ENCODE measurements at places on chromosomes 12 and 14.

- DNase-seq: no peak
Observed at GRCh38 chr12:5447320-5447719, 15.4 kb downstream of the NTF3 start.

DNA sequence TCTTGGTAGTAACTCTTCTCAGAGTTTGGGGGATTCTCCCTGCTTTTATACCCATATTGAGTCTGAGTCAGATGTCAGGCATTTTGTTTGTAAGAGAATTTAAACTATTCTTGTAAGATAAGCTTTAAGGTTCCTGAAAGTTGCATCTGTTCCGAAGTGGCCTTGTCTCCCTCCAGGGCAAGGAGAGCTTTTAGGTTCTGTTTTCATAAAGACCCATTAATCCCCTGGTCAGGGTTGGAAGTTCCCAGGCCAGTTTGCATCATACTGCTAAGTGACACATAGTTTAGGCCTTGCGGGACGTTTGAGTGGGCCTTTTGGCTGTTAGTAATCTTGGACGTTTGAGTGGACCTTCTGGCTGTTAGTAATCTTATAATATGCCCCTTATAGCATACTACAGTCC lies 396.7 kb downstream of the NPAS3 start:
- DNase-seq: no peak

GRCh38 chr14:94227029-94227428 lies 52.9 kb downstream of the PPP4R4 start:
- DNase-seq: no peak

DNA sequence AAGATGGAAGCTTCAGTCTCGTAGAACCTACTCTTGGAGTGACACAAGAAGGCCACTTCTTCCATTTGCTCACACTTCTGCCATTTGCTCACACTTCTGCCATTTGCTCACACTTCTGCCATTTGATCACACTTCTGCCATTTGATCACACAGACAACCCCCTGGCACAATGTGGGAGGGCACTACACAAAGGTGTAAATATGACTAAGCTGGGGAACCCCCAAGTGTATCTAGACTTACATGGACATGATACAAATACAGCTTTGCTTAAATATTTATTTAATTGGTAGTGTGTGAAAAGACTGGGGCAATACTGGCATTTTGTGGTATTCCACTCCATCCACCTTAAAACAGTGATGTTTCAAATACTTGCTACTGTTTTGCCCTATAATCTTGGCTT lies 296.2 kb upstream of the PPFIA2 start:
- no peak for DNase-seq

DNA sequence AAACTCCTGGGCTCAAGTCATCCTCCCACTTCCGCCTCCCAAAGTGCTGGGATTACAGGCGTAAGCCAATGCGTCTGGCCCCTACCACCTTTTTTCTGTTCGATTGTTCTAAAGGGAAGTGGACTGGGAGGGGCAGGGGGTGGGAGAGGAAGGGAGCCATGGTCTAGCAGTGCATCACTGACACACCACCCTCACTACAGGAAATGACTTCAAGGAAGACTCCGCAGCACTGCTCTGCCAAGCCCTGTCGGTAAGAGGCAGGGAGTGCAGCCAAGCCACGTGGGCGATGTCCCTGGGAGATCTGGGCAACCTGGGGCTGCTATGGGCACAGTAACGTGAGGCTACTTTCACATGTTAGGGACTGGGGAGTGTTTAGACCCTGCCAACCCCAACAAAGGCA lies 18.0 kb downstream of the LRRC74A start:
- peak; percentile 50 for DNase-seq

DNA sequence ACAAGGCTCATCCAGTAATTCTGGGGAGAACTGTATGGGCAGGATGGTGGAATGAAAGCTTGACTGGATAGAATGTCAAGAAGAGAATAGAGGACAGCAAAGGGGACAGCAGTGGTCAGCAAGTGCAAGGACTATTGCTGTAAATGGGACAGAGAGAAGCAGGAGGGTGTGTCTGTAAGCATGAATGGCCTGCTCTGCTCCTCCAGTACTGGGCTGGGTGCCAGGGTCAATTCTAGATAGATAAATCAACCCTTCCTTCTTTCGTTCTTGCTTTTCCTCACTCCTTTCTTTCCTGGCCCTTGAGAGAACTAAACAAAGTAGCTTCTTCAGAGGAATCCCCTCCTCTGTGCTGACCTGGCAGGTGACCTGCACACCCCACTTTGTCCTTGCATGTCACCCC lies 1019.2 kb downstream of the BCL11B start:
- DNase-seq: no peak

- DNase-seq: peak; percentile 13
Observed at GRCh38 chr12:55797068-55797467, 20.5 kb downstream of the SARNP start.

GRCh38 chr12:100610666-100611430 lies 37.4 kb downstream of the GAS2L3 start:
- DNase-seq: no peak

DNA sequence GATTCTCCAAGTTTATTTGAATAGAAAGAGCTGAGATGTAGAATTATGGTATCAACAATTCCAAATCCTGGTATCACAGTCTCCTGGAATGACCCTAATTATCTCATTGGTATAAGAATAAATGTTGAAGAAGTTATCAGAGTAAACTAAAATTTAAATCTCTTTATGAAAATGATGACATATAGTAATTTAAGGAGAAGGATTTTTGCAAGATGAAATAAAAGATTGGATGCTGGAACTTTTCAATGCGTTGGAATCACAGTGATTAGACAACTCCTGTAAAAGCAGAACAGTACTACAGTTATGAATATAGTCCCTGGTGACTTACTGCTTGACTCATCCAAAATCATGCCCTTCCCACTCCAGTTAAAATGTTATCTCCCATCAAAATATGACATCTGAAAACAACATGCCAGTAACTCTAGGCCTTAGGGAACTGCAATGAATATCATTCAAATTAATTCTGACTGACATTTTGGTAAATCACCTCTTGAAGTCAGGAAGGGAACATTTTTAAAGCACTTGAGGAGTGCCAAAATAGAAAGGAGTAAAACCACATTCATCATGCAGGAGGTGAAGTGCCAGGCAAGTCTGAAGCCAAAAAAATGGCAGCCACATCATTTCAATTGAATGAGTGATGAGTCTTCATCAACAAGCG lies 197.8 kb upstream of the PRKD1 start:
- DNase-seq: no peak

DNA sequence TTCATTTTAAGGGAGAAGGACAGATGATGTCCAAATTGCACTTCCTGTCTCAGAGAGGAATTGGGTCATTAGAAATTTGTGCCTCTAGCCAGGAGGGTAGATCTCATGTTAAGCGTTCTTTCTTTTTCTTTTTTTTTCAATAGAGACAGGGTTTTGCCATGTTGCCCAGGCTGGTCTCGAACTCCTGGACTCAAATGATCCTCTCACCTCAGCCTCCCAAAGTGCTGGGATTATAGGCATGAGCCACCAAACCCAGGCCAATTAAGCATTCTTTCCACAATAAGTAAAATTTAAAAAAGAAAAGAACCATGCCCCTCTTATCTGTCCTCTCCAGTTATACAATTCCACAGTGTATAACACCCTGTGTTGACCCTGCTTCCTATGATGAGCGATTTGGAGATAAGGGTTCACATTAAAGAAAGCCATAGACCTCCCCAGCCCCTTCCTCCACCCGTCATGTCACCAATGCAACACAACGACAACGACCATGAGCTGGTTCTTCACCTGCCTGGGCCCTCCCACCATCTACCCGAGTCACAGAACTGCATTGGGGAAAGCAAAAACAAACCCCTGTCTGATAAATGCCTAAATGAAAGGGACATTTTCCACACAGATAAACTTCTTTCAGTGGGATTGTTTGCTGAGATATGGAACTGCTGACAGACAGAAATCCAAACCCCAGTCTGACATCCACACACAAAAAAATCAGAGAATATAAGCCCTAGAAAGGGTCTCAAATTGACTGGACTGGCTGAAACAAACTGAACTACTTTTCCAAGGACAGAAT lies 37.3 kb downstream of the SSH1 start:
- no peak for DNase-seq

DNA sequence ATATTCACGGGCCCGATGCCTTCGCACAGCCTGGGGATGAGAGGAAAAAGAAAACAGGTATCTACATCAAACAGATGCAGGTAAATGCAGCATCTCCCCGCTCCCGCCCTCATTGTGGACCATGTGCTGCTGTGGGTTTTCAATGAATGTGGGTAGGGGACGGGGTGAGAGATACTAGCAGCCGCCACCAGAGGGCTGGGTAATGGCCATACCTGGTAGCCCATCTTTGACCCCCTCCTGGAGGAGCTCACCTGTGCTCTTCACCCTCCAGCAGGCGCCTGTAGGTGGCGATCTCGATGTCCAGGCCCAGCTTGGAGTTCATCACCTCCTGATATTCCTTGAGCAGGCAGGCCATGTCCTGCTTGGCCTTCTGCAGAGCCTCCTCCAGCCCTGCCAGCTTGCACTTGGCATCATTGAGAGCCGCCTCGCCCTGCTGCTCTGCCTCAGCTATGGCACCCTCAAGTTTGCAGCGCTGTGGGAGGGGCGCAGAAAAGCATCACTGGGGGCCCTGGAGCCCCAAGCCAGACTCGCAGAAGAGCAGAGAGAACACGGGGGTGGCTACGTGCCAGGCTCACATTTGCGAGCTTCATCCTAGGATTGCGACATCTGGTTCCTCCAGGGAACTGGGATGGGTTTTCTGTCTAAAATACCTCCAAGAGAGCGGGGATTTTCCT lies 10.2 kb downstream of the KRT82 start:
- DNase-seq: no peak

DNA sequence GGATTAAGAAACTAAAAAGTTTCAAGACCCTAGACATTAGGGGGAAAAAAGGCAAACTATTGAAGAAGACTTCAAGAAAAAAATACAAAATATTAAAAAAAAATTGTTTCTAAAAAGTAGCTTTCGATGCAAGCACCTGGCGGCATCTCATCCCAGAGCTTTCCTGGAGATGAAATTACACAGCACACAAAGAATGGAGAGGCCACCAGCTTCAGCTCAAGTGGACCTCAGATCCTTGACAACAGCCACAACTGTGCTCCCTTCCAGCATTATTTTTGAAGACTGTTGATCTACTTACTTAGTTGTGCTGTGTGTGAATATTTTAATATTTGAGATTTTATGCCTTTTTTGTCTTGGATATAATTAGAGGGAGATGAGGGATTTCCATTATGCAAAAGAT lies 479.0 kb downstream of the GLT1D1 start:
- no peak for DNase-seq

GRCh38 chr14:95943699-95944098 lies 67.1 kb downstream of the TUNAR start:
- DNase-seq: peak; percentile 6

DNA sequence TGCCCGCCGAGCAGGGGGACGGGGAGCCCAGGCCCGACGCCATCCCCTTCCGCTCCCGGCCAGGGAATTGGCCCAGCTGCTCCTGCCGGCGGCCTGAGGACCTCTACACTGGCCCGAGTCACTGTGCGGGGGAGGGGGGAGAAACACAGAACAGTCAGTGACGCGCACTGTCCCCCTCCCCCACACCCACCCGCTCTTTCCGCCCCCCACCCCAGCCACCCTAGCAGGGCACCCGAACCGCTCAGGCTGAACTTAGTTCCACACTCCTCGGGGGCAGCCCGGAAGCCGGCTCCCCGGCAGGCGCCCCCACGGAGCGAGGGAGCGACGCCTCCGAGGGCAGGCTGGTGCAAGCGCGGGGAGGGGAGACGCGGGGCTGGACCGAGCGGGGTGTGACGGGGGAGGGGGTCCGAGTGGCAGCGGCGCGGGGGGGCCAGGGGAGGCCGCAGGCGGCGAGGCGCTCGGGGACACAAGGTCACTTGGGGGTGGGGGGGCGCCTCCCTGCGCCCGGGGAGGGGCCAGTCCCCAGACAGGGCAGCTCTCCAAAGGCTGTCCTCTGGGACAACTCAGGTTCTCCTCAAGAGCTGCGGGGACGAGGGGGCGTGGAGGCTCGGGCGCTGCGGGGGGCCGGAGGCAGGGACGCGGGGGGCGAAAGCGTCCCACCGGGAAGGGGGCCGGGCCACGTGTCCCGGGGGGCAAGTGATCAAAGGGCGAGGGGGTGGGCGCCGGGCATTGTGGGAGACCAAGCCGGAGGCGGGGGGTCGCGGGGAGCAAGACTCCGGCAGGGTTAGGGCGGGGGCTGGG lies 648 bp downstream of the CHD4 start:
- peak; percentile 36 for DNase-seq

GRCh38 chr14:36580856-36581831 lies 1.3 kb downstream of the NKX2-8 start:
- DNase-seq: no peak

DNA sequence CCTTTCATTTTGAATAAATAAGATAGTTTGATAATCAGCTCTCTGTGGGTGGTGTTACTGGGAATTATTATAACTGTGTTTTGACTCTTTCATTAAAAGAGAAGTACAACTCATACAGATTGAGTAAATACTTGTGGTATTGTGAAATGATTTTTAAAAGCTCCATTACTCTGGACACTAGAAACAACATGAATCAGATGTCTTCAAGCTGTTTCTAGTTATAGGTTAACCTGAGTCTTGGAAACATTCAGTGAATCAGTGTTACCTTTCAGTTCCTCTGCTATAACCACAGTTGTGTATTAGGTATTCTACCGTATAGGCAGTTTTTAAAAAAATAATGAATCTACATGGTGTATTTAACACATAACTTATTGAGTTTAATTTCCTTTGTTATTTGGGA lies 128.4 kb upstream of the SSTR1 start:
- no peak for DNase-seq

- no peak for DNase-seq
Observed at GRCh38 chr14:94451091-94451771, 1.4 kb downstream of the SERPINA11 start.

DNA sequence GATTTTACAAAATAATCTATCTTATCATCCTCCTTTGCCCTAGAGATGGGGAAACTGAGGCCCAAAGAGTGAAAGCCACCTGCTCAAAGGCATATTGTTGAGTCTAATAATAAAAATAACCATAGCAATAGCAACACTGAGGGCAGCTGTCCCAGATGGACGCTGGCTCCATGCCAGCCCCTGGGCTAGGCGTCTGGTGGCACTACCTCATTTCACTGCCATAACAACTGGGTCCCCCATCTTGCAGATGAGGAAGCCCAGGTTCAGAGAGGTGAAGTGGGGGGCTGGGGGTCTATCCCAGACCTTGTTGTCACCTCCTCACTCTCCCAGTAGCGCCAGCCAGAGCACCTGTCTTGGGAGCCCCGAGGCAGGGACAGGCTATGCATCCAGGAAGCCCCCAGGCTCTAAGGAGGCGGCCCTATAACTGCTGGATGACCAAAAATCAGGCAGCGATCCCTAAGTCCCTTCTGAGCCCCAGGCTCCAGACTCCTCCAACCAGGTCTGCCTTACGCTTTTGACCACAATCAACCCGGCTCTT lies 12.8 kb downstream of the BDKRB2 start:
- DNase-seq: no peak

- DNase-seq: no peak
Observed at GRCh38 chr12:47102845-47103651, 23.3 kb upstream of the AMIGO2 start.

- peak; percentile 66 for DNase-seq
Observed at GRCh38 chr12:12349711-12350665, at the start of gene MANSC1. Gene MANSC1, minus strand, starts transcription at chr12:12350242. Its CDS starts 6,928 bp downstream, at chr12:12343314.

- DNase-seq: no peak
Observed at GRCh38 chr12:75782069-75782581, 249.5 kb downstream of the PHLDA1 start.
